ENCODE measurements at places on chromosomes 6 and 20.

- peak; percentile 56 for DNase-seq
These were observed 61.6 kb upstream of the MRPS10 start for GRCh38 chr6:42279144-42279781.

GRCh38 chr6:68652117-68652536 lies 17.0 kb downstream of the ADGRB3 start:
- DNase-seq, result no peak

DNA sequence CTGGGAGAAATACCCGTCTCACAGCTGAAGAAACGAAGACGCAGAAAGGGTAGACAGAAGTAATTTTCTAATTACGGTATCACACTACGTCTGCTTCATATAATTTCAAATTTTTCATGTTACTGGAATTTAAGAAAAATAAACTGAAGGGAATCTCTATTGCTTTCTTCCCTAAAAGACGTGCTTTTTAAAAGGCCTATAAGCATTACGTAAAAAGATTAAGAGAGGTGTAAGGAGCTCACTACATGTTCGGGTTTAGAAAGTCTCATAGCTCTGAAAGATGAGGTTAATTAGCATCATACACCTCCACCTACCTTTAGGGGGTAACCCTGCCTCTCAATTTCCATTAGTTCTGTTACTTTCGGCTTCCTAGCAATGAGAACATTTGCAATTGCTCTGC lies 787 bp upstream of the PLAGL1 start:
- no peak for DNase-seq

DNA sequence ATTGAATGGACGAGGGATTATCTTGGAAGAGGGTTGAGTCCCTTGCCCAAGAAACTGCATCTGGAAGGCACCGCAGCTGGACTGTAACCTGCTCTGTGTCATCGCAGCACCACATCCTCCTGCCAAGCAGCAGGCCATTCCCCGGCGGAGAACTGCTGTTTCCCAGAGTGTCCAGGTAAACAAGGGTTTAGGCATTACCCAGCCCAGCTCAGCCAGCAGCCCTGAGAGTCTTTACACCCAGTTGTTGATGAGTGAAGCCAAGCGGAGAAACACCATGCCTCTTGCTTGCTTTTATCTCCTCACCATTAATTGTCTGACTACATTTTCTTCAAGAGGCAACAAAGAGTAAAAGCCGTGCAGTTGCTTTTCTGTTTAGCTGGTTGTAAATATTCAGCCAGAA lies 104.1 kb downstream of the CDH4 start:
- no peak for DNase-seq

DNA sequence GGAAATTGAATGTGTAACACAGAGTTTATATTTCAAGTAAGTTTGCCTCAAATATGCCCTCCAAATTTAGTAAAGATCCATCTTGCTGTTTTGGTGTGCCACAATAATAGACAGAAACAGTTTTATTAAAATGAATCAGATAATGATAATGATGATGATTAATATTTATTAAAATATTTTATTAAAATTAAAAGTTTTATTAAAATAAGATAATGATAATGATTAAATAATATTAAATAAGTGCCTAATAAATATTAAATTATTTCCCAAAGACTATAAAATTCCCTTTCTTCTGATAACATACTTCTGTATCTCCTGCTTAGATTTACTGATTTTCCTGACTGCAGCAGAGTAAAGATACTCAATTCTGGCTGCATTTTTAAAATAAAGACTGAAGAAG lies 134.5 kb downstream of the PRDM13 start:
- DNase-seq, result no peak

DNA sequence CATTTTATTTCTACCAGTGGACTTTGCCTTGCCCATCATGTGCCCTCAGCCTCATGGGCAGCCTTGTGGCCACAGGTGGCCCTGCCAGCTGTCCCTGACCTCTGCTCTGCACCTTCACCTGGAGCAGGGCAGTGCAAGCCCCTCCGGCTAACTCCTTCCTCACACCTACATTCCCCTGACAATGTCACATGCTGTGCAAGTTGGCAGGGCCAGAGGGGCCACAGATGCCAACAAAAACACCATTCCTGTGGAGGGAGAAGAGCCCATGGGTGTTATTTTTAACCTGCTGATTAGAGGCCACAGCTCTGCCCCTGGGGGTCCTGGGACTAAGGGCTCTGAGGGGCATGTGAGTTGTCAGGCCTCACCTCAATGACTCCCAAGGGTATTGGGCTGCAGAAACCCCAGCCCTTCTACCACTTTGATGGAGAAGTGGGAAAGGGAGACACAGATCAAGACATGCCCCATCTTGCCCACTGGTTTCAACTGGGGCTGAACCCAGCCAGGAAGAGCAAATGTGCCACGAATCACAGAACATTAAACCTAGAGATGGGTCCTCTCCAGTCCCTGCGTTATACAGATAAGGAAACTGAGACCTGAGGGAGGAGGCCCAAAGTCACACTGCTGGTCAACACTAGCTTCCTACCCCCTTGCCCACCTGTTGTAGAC lies 65.0 kb downstream of the MRPL14 start:
- no peak for DNase-seq

DNA sequence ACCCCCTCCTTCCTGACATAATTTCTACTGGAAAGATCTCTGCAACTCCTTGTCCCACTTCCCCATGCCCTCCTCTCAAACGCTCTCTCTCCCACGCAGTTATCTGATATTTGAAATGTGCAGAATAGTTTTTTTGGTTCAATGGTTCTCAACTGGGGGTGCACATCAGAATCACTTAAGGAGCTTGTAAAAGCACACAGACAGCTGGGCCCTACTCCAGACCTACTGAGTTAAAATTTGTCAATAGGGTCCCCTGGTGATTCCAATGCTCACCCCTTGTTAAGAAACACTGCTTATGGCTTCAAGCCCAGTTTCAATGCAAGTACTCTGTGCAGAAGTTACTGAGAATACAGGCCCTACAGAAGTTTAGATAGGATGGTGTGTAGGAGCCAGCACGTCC lies 45.2 kb upstream of the KCNK16 start:
- DNase-seq, result no peak

- no peak for DNase-seq
These were observed 766 bp downstream of the SLC16A10 start for GRCh38 chr6:111087871-111088667.

DNA sequence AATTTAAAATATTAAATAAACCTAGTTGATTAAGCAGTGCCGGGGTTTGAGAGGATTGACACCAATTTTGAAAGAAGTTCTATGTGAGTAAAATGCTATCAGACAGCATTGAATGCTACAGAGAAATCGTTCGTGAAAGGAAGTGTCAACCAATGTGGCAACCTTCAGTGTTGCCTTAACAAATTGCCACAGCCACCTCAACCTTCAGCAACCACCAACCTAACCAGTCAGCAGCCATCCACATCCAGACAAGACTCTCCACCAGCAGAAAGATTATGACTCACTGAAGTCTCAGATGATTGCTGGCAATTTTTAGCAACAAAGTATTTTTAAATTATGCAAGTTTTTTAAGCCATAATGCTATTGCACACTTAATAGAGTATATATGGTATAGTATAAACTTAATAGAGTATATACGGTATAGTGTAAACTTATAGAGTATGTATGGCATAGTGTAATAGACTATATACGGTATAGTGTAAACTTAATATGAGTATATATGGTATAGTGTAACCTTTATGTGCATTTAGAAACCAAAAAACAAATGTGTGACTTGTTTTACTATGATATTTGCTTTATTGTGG lies 65.3 kb upstream of the ID4 start:
- peak; percentile 51 for DNase-seq

GRCh38 chr6:74070091-74070490 lies 374.1 kb downstream of the CD109 start:
- peak; percentile 95 for DNase-seq

- no peak for DNase-seq
These were observed 76.8 kb downstream of the PTPRK start for GRCh38 chr6:128443553-128443952.

DNA sequence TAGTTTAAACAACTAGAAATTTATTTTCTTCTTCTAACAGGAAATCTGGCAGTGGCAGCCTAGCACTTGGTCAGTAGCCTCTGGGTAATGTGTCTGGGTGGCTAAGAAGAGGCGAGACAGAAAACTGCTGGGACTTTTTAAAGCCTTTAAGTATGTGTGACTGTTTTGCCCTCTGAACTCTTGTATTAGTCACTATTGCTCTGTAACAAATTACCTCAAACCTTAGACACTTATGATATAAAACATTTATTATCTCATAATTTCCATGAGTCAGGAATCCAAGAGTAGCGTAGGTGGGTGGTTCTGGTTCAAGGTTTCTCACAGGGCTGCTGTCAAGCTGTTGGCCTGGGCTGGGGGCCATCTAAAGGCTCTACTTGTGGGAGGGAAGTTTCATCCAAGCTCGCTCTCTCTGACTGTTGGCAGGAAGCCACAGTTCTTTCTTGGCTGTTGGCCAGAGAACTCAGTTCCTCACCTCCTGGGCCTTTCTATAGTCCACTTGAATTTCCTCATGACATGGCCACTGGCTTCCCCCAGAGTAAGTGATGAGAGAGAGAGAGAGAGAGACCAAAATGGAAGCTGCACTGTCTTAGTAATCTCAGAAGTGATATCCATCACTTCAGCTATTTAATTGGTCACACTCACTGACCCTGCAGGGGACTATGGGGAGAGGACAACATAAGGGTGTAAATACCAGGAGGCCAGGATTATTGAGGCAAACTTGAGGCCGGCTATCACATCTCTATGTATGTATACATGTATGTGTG lies 17.4 kb upstream of the TBC1D22B start:
- DNase-seq, result peak; percentile 90

- no peak for DNase-seq
These were observed 14.8 kb downstream of the SEMG2 start for GRCh38 chr20:45235995-45236394.

DNA sequence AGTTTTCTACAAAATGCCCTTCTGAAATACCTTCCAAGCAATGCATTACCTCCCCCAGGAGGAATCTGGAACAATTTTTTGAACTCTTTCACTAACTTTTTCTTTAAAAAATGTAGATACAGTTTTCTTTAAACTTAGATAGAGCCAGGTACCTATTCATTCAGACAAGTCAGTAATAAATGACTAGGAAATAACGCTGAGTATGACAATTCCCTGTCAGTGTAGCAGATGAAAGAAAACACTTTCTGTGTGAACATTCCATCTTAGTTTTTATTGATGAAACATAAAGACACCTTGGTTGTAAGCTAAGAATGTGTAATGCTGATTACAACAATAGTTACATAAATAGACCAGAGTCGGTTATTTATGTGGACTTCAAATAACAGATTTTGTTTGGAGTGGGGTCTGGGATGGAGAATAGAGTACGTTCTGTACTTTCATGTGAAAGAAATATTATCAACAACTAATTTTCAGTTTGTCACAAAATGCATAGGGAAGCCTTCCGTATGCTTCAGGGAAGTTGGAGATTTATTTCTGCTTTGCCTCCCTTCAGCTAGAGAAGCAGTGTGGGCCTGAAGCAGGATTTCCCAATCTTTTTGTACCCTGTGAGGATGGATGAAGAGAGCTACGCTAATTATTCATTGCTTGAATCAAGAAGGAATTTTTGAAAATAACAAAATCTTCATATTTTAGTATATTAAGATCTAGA lies 19.2 kb upstream of the QKI start:
- DNase-seq, result no peak

GRCh38 chr6:5025911-5026819 lies 22.3 kb upstream of the RPP40 start:
- peak; percentile 41 for DNase-seq

DNA sequence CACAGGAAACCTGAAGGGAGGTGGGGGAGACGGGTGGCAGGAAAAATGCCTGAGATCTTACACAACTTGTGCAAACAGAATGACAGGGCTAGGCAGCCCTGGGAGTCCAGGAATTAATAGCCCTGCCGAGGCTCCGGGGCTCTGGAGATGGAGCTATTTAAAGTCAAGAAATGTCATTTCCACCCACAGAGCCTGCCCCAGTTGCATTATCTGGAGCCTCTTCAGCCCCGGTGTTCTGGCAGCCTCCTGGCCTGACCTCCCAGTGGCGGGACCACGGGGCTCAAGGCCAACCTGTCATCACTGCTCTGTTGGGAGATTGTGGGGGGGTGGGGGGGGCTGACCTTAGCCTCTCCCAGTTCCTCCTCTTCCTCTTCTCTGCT lies 28.5 kb upstream of the SCUBE3 start:
- peak; percentile 62 for DNase-seq

- DNase-seq, result no peak
These were observed 16.4 kb downstream of the ADGRF4 start for GRCh38 chr6:47714802-47715201.

GRCh38 chr20:63348828-63349515 lies 12.2 kb downstream of the CHRNA4 start:
- DNase-seq, result no peak

- no peak for DNase-seq
These were observed 12.8 kb downstream of the NHSL1 start for GRCh38 chr6:138486249-138487101.

GRCh38 chr6:107237992-107238660 lies 122.8 kb upstream of the BEND3 start:
- DNase-seq, result no peak

DNA sequence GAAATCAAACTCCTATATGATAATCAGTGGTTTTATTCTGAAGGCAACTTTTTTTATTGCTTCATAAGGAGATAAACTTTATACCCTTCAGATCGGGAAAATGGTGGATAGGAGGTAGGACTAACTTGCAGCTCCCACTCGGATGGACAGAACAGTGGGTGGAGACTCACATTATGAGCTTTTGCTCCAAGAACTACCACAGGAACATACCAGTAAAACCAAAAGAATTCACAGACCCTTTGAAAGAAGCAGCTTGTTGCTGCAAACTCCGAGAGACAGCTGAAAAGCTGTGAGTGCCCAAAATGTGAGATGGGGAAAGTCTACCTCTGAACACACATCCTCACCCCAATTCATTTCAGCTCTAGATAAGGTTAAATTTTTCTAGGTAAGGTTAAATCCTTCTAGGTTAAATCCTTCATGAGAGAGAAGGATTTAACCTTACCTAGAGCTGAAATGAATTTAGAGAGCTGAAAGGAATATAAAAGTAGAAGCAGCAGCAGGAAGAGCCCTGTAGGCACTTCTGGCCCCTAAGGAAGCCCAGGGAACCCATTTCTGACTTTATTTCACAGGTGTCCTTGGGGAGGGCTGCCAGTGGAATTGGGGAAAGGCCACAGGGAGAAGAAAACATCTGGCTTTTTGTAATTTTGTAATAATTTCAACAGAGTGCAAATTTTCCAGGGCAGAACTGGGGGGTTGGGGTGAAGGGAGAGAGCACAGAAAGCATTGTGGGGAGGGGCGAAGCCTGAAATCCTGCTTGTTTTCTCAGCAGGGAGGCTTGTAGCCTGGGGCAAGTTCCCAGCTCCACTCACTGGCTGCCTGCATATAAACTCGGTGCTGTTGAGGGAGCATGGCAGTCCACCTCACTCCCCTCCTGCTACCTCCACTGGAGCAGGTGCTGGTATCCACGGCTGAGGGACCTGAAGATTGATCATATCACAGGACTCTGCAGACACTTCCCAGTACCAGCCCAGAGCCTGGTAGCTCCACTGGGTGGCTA lies 65.9 kb upstream of the HCRTR2 start:
- peak; percentile 33 for DNase-seq
